ENCODE measurements at places on chromosomes 5 and 9.
A peak's percentile ranks its signal among the peaks of the same experiment; 100 is the strongest.

- no peak for DNase-seq
Observed at GRCh38 chr9:134059661-134060395, 8.0 kb downstream of the BRD3 start.

- DNase-seq, result no peak
Observed at GRCh38 chr5:111277061-111277460, 52.9 kb downstream of the CAMK4 start.

DNA sequence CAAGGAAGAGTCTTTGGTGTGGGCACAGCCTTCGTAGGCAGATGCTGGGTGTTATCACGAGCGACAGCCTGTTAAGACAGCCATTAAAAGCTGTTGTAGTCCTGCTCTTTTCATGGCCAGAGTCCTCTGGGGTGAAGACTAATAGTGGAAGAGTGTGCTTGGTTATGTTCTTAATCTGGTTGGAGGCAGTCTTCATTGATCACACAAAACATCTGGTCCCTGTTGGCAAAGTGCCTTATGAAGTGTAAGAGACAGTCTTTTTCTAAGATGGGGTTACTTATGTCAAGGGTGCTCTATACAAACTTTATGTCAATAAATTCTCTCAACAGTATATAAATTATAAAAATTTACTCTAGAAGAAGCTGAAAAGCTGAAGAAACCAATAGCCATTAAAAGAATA is 280.4 kb downstream of the CAAP1 start:
- DNase-seq, result no peak

DNA sequence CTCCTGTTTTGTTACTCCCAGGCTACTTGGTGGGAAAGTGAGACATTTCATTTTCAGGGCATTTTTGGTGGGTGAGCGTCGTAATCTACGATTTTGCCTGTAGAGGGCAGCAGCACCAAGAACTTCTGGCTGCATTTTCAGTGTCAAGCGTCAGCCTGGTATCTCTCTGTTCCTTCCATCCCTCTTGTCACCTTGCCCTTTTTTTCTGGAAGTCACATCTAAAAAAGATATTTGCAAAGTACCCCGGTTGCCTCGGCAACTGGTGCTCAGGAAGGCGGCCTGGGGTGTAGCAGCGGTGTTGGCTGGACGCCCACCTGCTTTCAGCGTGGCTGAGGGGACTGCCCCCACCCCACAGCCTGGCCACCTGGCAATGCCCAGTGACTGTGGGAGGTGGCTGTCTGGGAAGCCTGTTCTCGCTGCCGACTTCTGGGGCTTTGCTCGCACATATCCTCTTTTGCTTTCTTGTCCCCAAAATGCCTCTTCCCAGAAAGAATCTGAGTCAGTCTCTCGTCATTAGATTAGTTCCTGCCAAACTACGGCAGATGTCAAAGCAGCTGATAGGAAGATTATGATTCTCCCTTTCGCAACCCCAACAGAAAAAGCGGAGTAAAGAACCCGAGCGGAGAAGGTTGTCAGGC is 84.5 kb downstream of the ACER2 start:
- DNase-seq, result peak; percentile 28

DNA sequence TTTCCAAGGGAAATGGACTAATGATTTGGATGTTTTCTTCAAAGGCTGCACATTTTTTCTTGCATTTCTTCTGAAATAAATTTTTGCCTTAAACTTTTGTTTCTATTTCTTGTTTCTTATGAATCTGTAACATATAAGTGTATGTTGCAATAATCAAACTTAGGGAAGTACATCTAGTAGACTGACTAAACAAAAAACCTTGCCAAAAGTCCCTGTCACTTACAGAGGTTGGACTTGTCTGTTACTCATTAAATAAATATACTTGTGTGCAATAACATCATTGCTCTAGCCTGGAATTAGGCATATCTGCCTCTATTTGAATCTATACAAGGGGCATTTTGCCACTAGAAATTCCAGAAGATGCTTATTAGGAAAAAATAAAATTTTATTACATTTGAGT is 56.6 kb downstream of the C6 start:
- DNase-seq, result no peak

- no peak for DNase-seq
Observed at GRCh38 chr5:158967541-158967940, 132.2 kb downstream of the EBF1 start.

DNA sequence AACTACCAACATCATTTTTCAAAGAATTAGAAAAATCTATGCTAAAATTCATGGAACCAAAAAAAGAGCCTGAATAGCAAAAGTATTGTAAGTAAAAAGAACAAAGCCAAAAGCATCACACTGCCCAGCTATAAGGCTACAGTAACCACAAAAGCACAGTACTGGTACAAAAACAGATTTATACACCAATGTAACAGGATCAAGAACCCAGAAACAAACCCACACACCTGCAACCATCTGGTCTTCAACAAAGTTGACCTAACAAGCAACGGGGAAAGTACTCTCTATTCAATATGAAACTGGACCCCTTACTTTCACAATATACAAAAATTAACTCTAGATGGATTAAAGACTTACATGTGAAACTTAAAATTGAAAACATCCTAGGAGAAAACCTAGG is 94.2 kb upstream of the TARS1 start:
- no peak for DNase-seq

GRCh38 chr5:167415779-167416746 is 875.4 kb upstream of the WWC1 start:
- DNase-seq, result no peak

DNA sequence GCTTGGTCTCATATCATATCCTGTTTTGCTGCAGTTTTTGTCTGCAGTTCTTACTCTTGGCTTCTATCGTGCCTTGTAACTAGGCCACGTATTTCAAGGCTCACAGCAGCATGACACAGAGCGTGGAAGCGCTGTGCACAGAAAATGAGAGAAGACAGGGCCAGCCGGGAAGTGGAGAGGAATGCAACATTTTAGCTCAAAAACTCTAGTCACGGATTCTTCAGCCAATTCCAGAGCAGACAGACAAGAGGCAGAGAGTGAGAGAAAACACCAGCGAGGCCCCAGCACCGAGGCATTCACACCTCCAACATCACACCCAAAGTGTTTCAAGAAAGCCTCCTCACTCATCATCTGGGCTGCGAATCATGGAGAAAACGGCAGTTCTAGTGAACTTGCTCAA is 160.8 kb downstream of the DNAH5 start:
- DNase-seq, result no peak

DNA sequence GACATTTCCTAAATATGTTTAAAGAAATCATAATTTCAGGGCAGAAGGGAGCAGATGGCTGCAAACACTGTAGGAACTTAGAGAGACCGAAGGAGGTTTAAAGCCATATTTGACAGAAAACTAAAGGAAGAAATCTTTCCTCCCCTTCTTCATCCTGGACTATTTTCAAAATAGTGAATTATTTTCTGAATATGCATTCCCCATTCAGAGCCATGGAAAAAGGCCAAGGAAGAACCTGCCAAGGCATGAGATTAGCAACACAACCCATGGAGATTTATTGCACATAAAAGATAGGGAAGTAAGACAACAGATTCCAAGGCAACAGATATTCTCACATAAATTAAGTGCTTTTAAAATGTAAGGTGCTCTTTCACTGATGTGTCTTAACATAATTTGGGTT is 233.3 kb upstream of the ADAMTS16 start:
- peak; percentile 46 for DNase-seq

GRCh38 chr5:142978726-142979125 is 208.5 kb downstream of the ARHGAP26 start:
- DNase-seq, result no peak

- no peak for DNase-seq
Observed at GRCh38 chr9:5617749-5618148, 11.2 kb upstream of the RIC1 start.

- no peak for DNase-seq
Observed at GRCh38 chr5:168469816-168470215, 16.5 kb upstream of the RARS1 start.

DNA sequence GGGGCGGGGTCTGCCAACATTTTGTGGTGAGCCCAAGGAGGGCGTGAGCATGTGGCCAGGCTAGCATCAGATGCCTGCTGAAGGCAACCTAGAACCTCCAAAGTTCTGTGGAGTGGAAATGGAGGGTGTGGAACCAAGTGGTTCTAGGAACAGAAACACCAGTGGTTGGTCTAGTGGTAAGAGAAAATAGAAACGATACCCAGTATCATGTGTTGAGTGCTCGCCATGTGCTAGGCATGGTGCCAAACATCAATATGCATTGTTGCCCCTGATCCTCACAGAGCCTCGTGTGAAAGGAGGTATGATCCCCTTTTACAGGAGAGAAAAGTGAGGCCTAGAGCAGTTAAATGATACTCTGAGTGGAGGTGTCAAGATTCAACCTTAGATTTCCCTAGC is 31.5 kb upstream of the MVB12B start:
- DNase-seq, result no peak

- peak; percentile 20 for DNase-seq
Observed at GRCh38 chr5:58022055-58022454, 437.8 kb downstream of the PLK2 start.

GRCh38 chr9:127974769-127975261 is 6.0 kb downstream of the EEIG1 start:
- peak; percentile 79 for DNase-seq

DNA sequence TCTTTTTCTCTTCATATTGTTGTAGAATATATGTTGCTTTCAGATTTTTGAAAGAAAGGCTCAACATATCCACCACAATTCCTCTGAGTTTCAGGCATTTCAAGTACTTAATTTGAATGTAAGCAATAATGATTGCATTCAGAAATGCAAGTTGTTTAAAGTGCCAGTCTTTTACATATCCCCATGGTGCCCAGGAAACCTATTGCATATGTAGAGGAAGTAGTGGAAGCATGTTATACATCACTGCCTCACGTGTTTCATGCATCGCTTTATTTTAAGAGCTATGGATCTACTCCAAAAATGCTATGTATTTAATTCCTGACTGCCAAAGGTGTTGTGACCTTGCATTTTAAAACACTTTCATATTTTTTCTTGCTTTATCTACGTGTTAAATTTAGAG is 28.1 kb downstream of the CPEB4 start:
- no peak for DNase-seq

DNA sequence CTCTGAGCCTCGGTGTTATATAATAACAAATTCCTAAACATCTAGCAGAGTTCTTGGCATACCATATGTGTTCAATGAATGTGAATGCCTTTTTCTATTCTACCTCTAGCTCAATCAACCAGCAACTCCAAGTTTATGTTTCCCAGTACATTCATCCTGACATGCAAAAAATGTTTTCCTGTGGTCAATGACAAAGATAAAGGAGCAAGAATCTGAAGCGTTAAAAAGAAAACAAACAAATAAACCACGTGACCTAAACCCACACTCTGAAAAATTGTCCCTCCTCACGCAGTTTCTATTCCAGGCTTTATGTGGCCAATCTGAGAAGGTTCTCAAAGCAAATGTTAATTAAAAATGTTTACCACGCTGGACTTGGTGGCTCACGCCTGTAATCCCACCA is 18.0 kb downstream of the KLF4 start:
- no peak for DNase-seq

DNA sequence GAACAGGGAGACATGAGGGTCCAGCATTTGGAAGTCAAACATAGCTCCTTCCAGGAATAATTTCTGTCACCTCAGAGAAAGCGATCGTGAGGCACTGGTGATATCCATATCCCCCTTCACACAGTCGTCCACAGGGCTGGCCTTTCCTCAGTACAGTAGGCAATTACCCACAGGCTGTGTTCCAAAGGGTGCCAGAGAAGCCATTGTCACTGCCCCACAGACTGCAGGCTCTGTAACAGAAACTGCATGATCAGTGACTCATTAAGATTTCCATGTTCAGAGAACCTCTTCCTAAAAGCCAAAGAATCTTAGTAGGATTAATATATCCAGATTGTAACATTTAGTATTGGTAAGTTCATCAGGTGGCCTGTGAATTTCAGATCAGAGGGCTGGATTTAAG is 127.6 kb downstream of the RPS23 start:
- DNase-seq, result no peak

DNA sequence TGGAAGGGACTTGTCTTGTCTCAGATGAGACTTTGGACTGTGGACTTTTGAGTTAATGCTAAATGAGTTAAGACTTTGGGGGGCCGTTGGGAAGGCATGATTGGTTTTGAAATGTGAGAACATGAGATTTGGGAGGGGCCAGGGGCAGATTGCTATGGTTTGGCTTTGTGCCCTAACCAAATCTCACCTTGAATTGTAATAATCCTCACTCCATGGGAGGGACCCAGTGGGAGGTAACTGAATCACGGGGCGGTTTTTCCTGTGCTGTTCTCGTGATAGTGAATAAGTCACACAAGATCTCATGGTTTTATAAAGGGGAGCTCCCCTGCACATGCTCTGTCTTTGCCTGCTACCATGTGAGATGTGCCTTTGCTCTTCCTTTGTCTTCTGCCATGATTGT is 72.1 kb downstream of the RAI14 start:
- no peak for DNase-seq

DNA sequence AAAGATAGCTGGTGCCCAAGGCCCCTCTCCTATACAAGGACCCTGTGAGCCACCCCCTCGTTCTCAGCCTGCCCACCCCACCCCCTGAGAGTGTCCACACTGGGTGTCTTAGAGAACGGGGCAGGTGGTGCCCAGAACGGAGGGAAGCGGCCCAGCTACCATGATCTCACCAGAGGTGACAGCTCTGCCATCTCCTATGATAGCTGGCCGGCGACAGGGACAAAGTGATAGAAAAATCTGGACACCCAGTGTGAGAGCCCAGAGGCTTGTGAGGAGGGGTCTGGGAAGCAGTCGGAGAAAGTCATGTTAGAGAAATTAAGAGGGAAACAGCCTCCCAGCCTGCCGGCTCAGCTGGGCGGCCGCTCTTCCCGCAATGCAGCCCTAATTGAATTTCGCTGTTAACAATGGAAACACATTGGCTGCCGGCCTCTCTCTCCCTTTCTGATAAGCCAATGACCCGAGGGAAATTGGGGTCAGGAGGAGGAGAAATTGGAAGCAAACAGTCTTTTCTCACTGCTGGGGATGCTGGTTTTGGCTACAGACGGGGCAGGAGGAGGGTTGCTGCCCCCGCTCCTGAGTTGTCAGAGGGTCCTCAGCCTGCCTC is 32.3 kb downstream of the HK3 start:
- no peak for DNase-seq

DNA sequence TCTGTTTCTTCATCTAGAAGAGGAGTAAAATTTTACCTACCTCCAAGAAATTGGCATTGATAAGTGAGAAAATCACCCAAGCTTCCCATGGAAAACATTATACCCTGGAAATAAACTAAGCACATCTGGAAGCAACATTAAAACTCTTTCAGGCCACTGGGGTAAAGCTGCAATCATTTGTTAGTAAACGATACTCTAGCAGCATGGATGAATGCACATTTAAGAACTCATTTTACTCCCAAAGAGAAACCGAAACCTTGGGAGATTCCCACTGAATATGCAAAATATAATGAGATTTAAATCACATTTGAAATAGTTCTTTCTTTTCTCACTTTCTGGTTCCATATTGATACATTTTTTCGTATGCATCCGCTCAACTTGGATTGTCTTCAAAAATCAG is 467.5 kb downstream of the EFNA5 start:
- DNase-seq, result no peak

DNA sequence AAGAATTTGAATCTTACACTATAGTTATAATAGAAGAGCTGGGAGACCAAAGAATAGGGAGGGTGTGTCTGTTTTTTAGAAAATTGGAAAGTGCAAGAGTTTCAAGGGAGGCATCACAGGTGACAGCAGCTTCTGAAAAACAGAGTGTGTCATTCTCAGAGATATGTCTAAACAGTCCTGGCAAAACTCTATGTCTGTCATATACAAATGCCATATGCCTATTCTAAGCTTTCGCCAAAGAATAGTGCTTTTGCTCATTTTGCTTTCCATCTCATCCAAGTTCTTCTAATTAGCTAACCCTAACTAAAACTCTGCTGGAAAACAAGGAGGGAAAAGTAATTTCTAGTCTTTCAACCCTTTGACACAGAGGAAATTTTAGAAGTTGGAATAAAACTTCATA is 388.0 kb upstream of the TYRP1 start:
- no peak for DNase-seq

GRCh38 chr5:122413722-122414121 is 101.7 kb downstream of the SNCAIP start:
- no peak for DNase-seq
